ENCODE measurements at places on chromosomes 13 and 19.

- no peak for DNase-seq
Measured at GRCh38 chr13:112742583-112742982, 52.7 kb downstream of the ATP11A start.

DNA sequence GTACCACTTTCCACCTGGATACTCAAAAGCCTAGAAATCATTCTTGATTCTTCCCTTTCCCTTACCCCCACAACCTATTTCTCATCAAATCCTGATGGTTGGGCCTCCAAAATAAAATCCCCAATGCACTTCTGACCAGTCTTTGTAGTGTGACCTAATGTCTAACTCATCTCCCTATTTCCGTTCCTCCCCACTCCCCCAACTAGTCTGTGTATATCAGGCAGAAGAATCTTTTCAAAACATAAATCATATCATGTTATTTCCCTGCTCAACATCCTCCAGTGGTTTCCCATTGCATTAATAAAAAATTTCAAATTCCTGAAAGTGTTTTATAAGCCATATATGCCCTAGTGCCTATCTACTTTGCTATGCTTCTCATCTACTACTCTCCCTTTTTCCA, 17.7 kb downstream of the CCDC122 start:
- no peak for DNase-seq

GRCh38 chr19:29535214-29535831, 9.5 kb downstream of the VSTM2B start:
- no peak for DNase-seq

DNA sequence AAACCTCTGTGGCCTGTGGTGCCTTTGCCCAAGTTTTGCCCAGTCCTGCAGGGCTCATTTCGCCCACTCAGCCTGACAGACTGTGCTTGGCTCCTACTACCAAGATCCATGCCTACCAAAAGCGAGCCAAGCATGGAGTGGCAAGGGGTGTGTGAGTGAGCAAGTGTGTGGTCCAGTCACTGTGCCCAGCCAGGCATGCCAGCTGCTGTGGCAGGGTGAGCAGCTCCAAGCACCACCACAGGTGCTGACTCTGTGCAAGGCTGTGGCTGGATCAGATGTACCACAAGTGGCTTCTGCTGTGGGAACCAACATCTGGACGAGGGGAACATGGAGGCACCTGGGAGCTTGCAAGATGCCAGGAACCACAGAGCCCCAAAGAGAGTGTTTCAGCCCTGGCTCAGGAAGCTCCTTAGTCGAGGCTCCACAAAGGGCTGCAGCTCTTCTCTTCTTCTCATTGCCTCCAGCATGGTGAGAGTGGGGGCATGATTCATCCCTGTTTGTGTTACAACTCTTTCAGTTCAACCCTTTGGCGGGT, 1564.2 kb upstream of the MIR17HG start:
- DNase-seq = no peak

GRCh38 chr13:75486146-75487062, 4.4 kb upstream of the TBC1D4 start:
- no peak for DNase-seq

DNA sequence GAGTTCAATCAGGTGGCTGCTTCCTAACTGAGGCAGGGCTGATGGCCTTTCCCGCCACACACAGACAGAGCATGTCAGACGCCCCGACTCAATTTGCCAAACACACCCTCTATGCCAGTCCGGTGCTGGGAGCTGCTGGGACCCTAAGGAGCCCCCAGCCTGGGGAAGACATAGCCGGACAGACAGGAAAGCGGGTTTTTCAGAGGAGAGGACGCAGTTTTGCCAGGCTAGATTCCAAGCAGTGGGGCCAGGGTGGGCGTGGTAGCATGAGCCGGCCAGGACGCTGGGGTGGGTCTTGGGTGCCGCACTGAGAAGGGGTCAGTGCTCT, 19.8 kb downstream of the MAST3 start:
- DNase-seq = no peak

- DNase-seq = no peak
Measured at GRCh38 chr13:28530729-28531076, 35.8 kb upstream of the FLT1 start.

- no peak for DNase-seq
Measured at GRCh38 chr19:10260141-10260584, 8.1 kb downstream of the MRPL4 start.

DNA sequence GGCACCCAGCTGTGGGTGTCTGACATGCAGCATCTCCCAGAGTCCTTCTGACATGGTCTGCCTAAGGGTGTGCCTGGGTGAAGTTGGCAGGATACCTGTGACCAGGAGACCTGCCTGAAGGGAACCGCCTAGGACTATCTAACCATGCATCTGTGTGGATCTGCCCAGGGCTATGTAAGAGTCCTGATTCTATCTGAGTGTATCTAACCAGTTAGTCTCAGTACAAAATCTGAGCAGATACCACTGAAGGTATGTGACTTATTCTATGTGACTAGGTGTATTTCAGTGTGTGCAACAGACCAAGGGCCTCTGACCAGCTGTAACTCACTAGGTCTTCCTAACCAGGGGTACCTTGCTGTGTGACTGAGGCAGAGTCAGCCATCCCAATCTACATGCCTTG, 28.2 kb upstream of the FBL start:
- no peak for DNase-seq

GRCh38 chr13:73465617-73465971, 406.8 kb downstream of the KLF5 start:
- no peak for DNase-seq

DNA sequence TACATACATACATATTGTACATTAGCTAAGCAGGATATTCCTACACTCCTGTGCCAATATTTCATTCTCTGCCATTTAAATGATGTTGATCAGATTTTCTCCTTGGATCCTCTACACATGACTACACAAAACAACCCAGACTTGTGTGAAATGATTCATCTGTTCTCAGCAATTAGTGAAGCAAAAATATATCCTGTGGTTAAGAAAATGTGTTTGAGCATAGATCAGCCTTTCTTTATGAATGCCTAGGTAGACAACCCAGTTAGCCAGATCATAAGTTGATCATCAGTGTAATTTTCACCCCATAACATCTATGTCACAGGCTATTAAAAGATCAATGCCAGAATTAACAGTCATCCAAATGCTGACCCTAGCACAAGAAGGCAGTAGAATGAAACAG, 275.2 kb upstream of the EDNRB start:
- no peak for DNase-seq

GRCh38 chr13:64674126-64674525, 2556.0 kb downstream of the PCDH9 start:
- no peak for DNase-seq

DNA sequence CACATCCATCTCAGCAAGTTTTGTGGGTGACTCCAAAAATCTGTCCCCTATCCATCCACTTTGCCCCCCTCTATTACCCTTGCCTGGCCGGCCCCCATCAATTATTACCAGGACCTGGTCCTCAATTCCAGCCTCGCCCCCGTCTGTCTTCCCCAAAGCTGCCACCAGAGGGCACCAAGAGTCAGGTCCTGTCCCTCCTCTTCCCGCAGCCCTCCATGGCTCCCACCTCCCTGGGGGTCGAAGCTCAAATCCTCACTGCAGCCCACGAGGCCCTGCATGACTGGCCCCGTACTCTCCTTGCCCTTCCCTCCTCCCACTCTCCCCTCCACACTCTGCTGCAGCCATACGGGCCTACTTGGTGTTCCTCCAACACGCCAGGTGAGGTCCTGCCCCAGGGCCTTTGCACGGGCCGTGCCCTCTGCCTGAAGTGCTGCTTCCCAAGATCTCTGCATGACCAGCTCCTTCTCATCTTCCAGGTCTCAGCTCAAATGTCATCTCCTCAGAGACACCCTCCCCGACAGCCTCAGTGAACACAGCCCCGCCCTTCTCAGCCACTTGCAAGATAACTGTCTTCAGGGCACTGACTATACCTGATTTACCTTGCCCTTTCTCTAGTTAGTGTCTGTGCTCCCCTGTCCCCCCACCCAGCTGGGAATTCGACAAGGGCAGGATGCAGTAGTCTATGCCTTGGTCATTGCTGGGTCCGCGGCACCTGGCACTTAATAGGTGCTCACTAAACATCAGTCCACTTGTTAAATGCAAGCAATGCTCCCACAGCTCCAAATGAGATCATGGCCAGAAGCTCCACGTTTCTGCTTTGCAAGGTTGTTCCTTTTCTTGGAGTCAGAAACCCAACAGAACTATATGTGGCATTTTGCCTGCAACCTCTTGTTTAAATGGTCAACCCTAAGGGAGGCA, 16.8 kb upstream of the SEMA6B start:
- no peak for DNase-seq

DNA sequence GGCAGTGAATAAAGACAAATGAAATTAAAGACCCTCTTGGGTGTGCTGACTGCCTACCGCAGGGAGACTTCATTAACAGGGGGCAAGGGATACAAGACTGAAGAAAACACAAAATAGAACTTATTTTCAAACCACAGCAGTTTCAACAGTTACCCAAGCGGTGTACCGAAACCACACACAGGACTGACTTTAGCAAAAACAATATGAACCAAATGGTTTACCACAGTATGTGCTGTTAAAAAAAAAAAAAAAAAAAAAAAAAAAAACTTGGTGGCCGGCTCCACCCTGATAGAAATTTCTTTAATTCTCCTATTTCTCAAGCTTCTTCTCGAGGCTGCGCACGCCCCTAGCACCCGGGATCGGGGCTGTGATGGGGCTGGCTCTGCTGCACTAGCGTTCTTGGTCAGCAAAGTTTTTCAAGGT, 42.6 kb downstream of the KLF2 start:
- DNase-seq = no peak

GRCh38 chr19:47113850-47114651, 475 bp upstream of the ZC3H4 start:
- no peak for DNase-seq

DNA sequence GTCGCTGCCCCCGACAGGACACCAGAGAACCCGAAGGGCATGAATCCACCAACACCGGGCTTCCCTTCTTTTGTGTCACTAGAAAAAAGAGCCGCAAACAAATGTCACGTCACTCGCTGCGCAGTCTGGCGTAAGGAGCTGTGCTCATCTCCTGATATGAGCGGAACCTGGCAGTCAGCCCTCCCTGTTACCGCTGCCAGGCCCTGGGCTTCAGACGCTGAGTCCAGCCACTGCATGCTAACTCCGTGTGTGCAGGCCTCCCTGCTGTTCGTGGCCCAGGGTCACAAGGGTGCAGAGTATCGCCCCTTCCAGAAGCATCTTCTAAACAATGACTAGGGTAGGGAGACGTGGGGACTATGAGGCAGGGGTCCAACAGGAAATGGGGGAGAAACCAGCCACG, 71.3 kb downstream of the SLC7A1 start:
- DNase-seq = no peak

- no peak for DNase-seq
Measured at GRCh38 chr13:84031120-84031519, 148.8 kb upstream of the SLITRK1 start.

DNA sequence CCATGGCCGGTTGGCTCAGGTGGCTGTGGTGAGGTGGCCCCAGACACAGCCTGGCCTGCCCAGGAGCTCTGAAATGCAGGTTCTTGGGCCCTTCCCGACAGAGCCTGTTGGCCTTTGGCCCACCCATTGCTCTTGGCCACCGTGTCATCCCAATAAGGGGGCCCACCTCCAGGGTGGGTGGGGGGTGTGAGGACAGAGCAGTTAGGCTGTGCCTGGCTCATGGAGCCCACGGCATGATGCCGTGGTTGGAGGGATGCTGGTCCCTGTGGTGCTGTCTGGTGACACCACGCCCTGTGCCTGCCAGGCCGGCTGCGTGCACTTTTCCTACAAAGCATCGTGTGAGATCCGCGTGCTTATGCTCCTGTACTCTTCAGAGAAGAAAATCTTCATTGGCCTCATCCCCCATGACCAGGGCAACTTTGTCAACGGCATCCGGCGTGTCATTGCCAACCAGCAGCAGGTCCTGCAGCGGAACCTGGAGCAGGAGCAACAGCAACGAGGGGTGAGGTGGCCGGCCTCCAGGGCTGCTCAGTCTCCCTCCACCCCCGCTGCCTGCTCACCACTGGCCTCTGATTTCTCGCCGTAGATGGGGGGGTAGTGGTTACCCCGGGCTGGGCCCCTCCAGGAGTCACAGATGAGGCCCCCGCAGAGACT, 7.6 kb downstream of the PNKP start:
- DNase-seq = no peak

DNA sequence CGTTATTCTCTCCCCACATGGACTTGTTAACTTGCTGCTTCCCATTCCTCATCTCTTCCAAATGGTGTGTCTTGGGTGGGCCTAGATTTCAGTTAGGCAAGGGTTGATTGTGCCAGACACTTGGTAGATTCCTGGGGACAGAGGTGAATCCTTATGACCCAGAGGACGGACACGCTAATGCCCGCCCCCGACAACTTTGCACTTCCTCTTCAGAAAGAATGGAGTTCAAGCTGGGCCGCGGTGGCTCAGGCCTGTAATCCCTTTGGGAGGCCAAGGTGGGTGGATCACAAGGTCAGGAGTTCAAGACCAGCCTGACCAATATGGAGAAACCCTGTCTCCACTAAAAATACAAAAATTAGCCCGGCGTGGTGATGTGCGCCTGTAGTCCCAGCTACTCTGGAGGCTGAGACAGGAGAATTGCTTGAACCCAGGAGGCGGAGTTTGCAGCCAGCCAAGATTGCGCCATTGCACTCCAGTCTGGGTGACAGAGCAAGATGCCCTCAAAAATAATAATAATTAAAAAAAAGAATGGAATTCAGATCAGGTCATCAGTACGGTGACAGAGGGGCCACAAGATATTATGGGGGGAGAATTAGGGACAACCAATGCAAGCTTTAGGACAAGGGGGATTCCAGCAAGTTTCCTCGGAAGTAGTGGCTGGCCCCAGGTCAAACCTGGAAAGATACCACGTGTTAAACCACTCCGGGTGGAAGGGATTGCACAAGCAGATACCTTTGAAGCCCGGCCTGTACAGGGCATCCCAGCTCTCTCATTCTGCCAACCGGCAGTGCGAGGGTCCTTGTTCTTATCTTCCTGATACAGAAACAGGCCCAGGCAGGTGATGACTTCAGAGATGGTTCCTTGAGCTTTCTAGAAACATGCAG, 2.7 kb downstream of the MYO9B start:
- no peak for DNase-seq

GRCh38 chr13:73365252-73365651, 306.4 kb downstream of the KLF5 start:
- no peak for DNase-seq

DNA sequence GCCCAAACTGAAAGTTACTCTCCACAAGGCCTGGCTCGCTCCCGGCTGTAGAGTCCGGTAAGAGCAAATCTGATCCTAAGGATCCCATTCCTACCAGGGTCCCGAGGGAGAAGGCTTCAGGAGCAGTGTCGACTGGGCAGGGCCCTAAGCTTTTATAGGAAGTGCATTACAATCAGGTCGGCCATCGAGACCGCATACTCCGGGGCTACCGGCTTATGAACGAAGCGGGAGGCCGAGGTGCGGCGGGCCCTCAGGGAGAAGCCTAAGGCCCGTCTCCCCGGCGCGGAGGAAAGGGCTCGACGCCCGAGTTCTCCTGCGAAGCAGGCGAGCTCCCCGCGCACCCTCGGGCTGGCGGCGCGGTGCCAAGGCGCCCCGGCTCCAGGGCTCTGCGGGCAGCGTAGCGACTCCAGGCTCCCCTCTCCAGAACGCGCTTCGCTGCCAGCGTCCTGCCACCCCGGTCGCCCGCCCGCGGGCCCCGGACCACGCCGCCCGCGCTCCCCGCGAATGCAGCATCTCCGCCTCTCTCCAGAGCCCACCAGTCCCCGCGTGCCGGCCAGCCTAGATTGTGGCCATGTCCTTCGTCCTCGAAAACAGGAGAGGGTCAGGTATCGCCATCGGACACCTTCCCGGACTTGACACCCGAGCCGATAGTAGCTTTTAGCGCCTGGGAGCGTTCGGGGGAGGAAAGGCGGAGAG, 1.4 kb downstream of the EFNB2 start:
- peak; percentile 33 for DNase-seq
